ENCODE measurements at places on chromosomes 6 and 20.
A peak's percentile ranks its signal among the peaks of the same experiment; 100 is the strongest.

GRCh38 chr6:31170600-31170881 is at the start of gene POU5F1:
Gene POU5F1 (minus strand): TSS chr6:31170682. CDS start chr6:31170620, 62 bp downstream.
- DNase-seq, result no peak

GRCh38 chr6:108562503-108562993 is 1.8 kb downstream of the FOXO3 start:
- peak; percentile 21 for DNase-seq

DNA sequence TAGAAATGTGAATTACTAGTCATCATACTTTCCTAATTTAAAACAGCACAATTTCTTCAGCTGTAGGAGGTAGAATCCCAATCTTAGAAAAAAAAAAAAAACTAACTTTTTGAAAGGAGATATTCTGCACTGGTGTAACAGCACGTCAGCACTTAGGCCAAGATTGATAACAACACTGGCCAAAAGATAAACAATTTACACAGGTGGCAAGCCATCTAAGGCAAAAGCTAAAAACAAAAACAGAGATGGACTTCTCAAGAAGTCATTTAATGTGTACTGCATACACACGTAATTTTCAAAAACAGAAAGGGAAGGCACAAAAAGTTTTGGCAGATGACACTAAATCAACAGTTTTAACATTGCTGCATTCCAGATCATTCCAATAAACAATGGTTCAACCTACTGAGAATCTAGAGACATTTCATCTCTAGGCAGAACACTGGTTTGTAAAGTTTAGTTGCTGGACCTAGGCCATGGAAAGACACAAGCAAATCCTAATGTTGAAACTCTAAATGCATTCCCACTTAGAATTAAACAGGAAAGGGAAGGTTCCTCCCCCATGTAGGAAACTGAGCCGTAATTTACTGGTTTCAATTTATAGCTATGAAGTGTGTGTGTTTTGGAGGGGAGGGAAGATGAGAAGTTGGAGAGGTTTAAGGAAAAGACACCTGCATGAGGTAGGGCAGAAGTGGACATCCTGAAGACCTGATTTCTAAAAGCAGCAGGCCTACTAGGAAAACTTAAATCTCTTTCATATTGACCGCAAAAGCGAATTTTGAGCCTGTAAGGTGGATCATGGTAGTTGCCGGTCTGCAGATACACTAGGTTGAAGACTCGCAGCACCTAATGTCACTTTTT is 1.3 kb downstream of the GCLC start:
- no peak for DNase-seq

GRCh38 chr6:10146715-10147451 is 268.0 kb downstream of the TFAP2A start:
- peak; percentile 26 for DNase-seq

DNA sequence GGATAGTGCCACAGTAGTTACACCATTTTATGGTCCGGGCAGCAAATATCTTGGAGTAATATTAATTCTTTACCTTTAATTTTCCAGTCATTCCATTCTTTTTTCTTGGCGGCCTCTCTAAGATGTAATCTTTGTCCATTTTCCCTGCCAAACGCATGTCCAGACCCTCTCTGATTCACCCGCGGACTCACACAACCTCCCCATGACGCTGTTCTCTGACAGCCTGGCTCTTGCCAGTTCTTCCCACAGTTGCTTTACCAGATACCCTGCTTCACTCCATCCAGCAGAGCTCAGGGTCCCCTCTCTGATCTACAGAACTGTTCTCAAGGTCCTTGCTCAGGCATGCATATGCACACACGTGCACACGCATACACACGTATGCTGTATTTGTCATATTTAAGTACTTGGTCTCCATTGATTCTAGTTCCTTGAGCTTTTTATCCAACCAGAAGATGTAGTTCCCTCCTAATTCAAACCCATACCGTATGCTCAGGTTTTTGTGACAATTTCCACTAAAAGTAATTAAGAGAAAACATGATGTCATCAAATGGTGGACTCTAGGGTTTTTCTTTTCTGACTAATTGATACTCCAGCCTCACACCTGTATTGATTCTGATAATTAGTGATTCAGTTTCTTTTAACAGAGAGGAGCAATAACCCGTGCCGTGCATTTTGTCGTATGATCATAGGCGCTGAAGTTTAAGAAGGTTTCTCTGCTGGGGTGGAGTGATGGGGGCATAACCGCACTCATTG is 10.0 kb downstream of the BPHL start:
- DNase-seq, result no peak

DNA sequence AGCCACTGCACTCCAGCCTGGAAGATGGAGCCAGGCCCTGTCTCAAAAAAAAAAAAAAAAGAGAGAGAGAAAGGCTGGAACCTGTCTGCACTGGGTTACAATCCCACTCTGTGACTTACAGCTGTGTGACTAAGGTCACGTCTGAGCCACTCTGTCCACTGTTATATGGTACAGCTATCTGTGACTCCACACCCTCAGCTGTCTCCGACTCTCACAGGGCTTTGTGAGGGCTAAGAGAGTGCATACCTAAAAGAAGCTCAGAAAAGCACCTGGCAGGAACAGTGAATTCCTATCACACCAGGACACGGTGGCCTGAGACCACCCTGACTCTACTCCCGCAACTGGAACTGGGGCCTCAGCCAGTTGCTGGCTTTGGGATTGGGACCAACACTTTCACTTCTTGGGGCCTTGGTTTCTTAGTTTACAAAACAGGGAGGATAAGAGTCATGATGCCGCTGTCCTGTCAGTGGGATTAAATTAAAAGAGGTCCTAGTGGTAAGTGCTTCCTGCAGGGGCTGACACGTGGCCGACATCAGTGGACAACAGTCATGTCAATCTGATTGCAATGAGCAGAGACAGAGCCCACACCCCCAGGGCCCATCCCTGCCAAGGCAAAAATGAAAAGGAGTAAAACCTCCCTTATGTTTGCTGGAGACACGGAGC is 5.7 kb upstream of the CD93 start:
- DNase-seq, result no peak

- no peak for DNase-seq
These were observed 160.5 kb downstream of the THBS2 start for GRCh38 chr6:169093066-169093723.
